Foreskin melanocyte (primary cell): ENCODE measurements at places on chromosomes 3 and 15.
A peak's percentile ranks its signal among the peaks of the same experiment; 100 is the strongest.

DNA sequence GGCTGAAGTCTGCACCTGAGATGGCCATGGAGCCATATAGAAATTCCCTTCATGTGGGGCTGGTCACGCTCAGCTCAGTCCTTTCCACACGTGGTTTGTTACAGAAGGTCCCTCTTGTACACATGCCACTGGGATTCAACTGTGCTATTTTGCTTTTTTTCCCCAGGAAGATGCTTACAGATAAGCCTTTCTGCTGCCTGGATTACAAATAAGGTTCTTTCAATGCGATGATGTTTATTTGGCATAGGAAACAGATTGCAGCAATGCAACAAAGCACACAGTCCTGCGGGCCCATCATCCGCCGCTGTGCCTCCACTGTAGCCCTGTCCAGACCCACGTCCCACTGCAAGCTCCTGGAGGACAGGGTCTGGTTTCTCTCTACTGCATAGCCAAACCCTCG is 124.8 kb downstream of the XXYLT1 start:
- DNase-seq: no peak

DNA sequence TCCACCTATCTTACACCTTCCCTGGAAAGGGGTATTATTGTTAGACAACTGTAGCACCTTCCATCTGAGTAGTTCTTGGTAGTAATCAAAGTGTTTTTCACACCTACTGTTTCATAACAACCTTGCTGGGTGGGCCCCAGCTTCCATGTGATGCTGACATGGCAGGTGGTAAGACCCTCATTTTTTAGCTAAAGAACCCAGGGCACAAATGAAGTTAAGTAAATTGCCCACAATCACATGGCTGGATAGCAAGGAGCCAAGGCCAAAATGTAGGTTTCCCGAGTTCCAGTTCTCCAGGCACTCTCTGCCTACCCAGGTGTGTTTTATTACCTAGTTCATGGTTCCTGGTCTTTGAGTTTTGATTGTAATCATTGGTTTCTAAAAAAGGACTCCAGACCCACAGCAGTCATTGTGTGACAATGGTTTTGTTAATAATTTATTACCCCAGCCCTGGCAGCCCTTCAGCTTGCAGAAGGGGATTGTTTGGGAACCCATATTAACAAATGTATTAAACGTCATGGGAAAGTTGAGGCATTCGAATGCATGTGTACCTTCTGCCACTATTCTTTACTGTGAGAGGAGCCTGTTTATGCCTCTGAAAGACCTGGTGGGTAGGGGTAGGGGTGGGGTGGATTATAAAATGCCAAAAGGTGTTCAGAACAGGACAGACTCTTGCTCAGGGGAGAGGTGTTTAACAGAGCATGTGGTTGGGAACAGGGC is 222.2 kb upstream of the BHLHE40 start:
- no peak for DNase-seq

DNA sequence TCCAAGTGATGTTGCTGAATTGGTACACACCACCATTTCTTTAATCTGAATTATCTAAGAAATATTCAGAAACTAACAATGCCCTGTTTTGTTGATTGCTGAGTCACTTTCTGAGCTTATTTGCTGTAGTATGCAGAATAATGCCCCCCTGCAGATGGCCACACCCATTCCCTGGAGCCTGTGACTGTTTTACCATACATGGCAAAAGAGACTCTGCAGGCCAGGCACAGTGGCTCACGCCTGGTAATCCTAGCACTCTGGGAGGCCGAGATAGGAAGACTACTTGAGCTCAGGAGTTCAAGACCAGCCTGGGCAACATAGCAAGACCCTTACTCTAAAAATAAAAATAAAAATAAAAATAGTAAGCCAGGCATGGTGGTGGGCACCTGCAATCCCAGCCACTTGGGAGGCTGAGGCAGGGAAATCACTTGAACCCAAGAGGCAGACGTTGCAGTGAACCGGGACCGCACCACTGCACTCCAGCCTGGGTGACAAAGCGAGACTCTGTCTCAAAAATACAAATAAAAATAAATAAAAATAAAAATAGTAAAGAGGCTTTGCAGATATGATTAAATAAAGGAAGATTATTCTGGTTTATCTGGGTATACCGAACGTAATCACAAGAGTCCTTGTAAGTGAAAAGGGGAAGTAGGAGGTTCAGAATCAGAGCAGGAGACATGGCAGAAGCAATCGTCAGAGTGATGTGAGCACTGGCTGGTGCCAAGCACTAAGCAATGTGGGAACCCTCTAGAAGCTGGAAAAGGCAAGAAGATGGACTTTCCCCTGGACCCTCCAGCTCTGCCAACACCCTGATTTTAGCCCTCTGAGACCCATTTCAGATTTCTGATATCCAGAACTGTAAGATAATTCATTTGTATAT is 19.0 kb downstream of the PCYT1A start:
- peak; percentile 95 for DNase-seq

- no peak for DNase-seq
Measured at GRCh38 chr15:76939715-76940114, 8.2 kb downstream of the RCN2 start.

DNA sequence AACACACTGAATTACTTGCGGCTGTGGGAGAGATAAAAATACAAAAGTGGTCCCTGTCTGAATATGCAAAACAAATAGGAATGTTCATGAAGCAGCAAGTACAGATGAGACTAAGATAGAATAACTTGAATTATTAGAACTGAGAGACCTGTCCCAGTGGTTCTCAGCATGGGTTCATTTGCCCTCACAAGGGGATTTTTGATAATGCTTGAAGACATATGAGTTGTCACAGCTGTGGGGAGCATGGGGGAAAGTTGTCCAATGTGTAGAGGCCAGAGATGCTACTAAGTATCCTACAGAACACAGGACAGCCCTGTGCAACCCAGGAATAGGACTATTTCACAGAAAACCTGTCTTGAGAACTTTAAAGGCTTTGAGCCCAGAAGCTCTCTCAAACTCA is 22.4 kb downstream of the PPM1L start:
- DNase-seq: no peak
